Stimulated activated CD4-positive, alpha-beta T cell treated with anti-CD3 and anti-CD28 coated beads, Interleukin-2, amount 100 ng/mL, for 4 hours (primary cell): ENCODE measurements at places on chromosomes 6 and 20.

GRCh38 chr20:60274717-60275116, 316.5 kb downstream of the CDH26 start:
- DNase-seq, result no peak

- no peak for DNase-seq
Measured at GRCh38 chr6:163355426-163355991, 59.0 kb upstream of the QKI start.

- DNase-seq, result no peak
Measured at GRCh38 chr6:7901056-7901455, 9.5 kb downstream of the TXNDC5 start.

- no peak for DNase-seq
Measured at GRCh38 chr20:621125-621756, 11.1 kb upstream of the TCF15 start.

GRCh38 chr20:4046926-4047325, 31.6 kb upstream of the RNF24 start:
- DNase-seq, result no peak

- DNase-seq, result no peak
Measured at GRCh38 chr6:154783229-154783628, 50.0 kb downstream of the SCAF8 start.

GRCh38 chr6:56172144-56172543, 75.2 kb downstream of the COL21A1 start:
- DNase-seq, result no peak
